Fibroblast of lung (primary cell): ENCODE measurements at places on chromosomes 3 and 15. TPM values are rescaled to one million over a fixed set of nuclear protein-coding genes. Genes with fewer than 3 reads are reported as not detected.

MKRN2OS gene
- total RNA-seq, result not detected in 2 replicates

CELF6 gene
- total RNA-seq, result 0.17 and 0.26 TPM in 2 replicates

GREM1 gene
- 113 and 364 TPM in 2 replicates for total RNA-seq

CFAP44 gene
- total RNA-seq, result 1.3 and 1.5 TPM in 2 replicates

PLXND1 gene
- 76.8 and 109 TPM in 2 replicates for total RNA-seq

GOLGA8G gene
- total RNA-seq, result not detected in 2 replicates

ACKR2 gene
- total RNA-seq, result under 0.01 and 0.26 TPM in 2 replicates

MYL3 gene
- total RNA-seq, result 0.50 and 0.51 TPM in 2 replicates

ALPK3 gene
- 0.26 and 0.50 TPM in 2 replicates for total RNA-seq

CAV3 gene
- total RNA-seq, result not detected in 2 replicates

LINGO1 gene
- total RNA-seq, result not detected in 2 replicates

SLC15A2 gene
- total RNA-seq, result 0.26 and 0.33 TPM in 2 replicates

TRH gene
- not detected in 2 replicates for total RNA-seq

PRR20G gene
- not detected in 2 replicates for total RNA-seq

CACNA2D2 gene
- under 0.01 TPM in 1 of 2 replicates, not detected in the other for total RNA-seq

CFAP20DC gene
- 2.3 and 3.8 TPM in 2 replicates for total RNA-seq

RAB6B gene
- 0.51 and 0.83 TPM in 2 replicates for total RNA-seq

FBXO40 gene
- total RNA-seq, result not detected in 2 replicates

KLHL40 gene
- total RNA-seq, result not detected in 2 replicates

ANKRD63 gene
- total RNA-seq, result not detected in 2 replicates
